ENCODE measurements at places on chromosomes 13 and 19. TPM values are rescaled to one million over a fixed set of nuclear protein-coding genes. Genes with fewer than 3 reads are reported as not detected.

The ZNF440 gene
- total RNA-seq = 7.7 TPM

The KCNK6 gene
- 9.6 TPM for total RNA-seq

The CLC gene
- not detected for total RNA-seq

The IL4I1 gene
- 21.2 TPM for total RNA-seq

The ZNF491 gene
- 0.60 TPM for total RNA-seq

All from activated CD4-positive, alpha-beta T cell treated with anti-CD3 and anti-CD28 coated beads for 36 hours (primary cell).